Activated gamma-delta T cell (primary cell): ENCODE measurements at places on chromosomes 12 and 14.

DNA sequence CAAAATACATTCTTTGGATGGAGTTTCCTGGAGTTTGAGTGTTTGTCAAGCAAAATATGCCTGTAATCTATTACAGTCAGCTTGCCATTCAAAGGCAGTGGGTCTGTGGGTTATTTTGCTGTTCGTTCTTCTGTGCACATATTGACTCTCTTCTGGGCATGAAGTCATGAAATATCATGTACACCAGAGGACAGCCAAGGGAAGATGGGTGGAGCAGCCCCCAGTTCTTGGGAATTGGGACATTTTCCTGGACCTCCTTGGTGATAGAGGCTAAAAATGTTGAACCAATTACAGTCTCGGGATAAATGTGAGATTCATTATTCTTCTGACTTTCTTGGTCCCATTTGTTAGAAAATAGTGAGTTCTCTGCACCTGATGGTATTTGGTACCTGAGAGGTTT, 89.1 kb downstream of the FOXN4 start:
- DNase-seq = no peak

GRCh38 chr12:6604259-6605029, 2.7 kb downstream of the CHD4 start:
- no peak for DNase-seq

DNA sequence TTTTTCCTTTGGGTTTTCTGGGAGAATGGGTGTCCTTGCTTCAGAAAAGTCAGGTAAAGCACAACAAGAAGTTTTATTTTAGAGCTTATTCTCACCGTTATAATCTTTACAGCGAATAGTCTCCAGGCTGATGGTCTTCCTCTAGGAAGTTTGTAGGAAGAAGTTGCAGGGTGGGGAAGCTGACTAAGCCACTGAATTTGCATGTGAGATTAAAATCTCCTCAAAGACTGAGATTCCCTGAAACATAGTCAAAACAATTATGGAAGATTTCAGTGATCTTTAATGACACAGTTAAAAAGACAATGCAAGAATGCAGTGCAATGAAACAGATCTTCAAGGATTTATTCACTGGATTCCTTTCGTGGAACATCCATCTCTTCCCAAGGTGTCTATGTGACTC, 1.2 kb downstream of the TAS2R10 start:
- no peak for DNase-seq

- DNase-seq = no peak
These were observed 1510.3 kb upstream of the SEL1L start for GRCh38 chr14:83044001-83044400.

DNA sequence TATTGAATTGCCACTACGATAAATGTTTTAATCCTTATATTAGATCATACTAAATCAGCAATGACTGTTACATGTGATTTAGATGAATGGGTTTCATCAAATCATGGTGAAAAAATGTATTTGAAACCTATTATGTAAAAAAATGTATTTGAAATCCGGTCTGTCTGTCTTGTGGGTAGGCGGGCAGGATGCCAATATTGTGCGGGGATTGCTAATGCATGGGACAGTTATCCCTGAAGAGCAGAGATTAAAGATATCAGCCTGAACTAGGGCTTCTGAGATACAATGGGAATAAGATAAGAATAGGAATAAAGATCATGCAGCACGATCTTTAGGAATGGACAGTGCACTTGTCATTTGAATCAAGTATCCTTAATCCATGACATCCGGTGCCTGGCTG, 134.0 kb downstream of the PRKCH start:
- DNase-seq = no peak

- DNase-seq = no peak
These were observed 11.0 kb upstream of the SRP54 start for GRCh38 chr14:34971801-34972200.

GRCh38 chr12:79415746-79416435, 274.9 kb downstream of the PAWR start:
- no peak for DNase-seq

DNA sequence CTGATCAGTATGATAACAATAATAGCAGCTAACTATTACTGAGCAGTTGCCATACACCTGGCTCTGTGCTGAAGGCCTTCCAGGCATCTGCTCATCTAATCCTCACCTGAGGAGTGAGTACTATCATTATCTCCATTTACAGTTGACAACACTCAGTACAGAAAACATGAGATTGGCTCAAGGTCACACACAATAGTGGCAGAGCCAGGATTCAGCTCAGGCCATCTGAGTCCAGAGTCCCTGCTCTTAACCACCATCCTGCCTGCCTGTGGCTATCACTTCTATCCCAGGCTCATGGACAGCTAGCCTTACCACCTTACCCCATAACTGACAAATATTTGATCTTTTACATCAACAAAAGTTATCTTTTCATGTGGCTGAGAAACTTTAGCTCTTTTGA, 155.5 kb downstream of the PPM1H start:
- no peak for DNase-seq

GRCh38 chr12:24025153-24025798, 75.8 kb upstream of the SOX5 start:
- no peak for DNase-seq
